Aorta (tissue), 5 donors: ENCODE measurements at places on chromosomes 5 and 9. TPM values are rescaled to one million over a fixed set of nuclear protein-coding genes. Genes with fewer than 3 reads are reported as not detected.

DNA sequence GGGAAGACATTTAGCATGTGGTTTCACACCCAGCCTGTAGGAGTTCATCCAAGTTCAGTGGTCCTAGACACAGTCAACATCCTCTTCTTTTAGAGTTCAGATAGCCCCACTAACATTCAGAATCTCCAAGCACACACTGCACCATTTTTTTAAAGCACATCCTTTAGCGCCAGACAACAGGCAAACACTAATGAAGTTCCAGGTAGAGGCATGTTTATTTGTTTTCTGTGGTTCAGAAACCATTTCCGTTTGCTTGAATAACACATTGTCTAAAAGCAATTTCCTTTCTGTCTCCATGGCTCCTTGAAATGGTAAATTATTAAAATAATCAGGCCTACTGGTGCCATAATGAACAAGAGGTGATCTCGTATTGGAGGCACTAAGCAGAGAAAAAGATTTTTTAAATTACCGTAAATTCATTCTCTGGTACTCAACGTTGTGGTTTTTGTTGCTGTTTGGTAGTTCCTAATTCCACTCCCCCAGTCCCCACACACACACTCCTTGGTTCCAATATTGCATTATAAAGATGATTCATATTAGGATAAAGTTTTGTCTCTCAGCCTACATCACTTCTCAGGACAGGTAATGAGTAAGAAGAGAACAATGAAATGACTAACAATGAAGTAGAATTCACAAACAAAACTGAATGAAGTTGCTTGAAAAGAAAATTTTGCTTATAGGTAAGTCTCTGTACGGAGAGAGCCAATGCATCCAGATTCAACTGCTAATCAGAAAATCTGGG, 153.1 kb downstream of the PCSK1 start:
- no peaks in the 10 kb centered on the region for H3K27me3 ChIP-seq
- no peaks in the 10 kb centered on the region for H3K36me3 ChIP-seq
- H3K4me3 ChIP-seq = no peak overlapping the region
- no peak for DNase-seq
- H3K27ac ChIP-seq = no peak overlapping the region
- no peaks in the 10 kb centered on the region for H3K4me1 ChIP-seq

DNA sequence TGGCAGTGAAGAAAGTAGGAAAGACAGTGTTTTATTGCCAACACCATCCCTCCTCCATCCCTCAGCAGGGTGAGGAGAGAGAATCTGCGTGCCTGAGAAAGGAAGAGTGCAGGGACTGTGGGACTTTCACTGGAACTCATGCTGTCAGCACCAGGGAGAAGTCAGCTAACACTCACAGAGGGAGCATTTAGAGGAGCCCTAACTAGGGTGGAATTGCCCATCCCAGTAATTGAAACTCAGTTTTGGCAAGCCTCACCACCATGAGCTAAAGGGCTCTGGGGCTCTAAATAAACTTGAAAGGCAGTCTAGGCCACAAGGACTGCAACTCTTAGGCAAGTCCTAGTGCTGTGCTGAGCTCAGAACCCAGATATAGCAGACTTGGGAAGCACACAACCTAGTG, 622.3 kb downstream of the SEMA5A start:
- no peaks in the 10 kb centered on the region for H3K4me1 ChIP-seq
- no peak for DNase-seq
- H3K4me3 ChIP-seq = no peak overlapping the region
- H3K36me3 ChIP-seq = no peaks in the 10 kb centered on the region

DNA sequence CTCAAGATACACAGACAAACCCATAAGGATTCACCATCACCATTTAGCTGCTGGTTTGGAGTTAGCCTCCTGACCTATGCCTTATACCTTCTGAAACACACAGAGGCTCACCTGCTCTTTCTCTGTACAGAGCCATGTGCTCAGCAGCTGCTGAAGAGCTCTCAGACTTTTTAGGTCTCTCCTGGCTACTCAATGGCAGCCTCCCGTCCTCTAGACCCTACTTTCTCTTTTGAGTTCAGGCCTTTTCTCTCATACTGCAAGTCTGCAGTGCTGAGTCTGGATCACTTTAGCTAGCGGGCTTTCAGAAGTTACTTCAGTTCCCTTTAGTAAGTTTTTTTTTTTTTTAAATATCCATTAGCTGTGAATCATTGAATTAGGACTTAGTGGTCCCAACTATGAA, 25.7 kb downstream of the LVRN start:
- H3K27ac ChIP-seq = no peak overlapping the region
- H3K4me3 ChIP-seq = no peak overlapping the region
- H3K4me1 ChIP-seq = peaks cover 12% of the 10 kb centered on the region
- no peaks in the 10 kb centered on the region for H3K27me3 ChIP-seq
- no peaks in the 10 kb centered on the region for H3K36me3 ChIP-seq
- no peak for DNase-seq

- H3K36me3 ChIP-seq = peaks cover 2% of the 10 kb centered on the region
- peak overlapping the region; percentile 58 for H3K27ac ChIP-seq
- no peaks in the 10 kb centered on the region for H3K27me3 ChIP-seq
- H3K4me1 ChIP-seq = peaks cover 6% of the 10 kb centered on the region
- peak overlapping the region; percentile 90 for H3K4me3 ChIP-seq
- DNase-seq = peak; percentile 81
These were observed 12.9 kb downstream of the ITGA1 start for GRCh38 chr5:52800394-52801213.

DNA sequence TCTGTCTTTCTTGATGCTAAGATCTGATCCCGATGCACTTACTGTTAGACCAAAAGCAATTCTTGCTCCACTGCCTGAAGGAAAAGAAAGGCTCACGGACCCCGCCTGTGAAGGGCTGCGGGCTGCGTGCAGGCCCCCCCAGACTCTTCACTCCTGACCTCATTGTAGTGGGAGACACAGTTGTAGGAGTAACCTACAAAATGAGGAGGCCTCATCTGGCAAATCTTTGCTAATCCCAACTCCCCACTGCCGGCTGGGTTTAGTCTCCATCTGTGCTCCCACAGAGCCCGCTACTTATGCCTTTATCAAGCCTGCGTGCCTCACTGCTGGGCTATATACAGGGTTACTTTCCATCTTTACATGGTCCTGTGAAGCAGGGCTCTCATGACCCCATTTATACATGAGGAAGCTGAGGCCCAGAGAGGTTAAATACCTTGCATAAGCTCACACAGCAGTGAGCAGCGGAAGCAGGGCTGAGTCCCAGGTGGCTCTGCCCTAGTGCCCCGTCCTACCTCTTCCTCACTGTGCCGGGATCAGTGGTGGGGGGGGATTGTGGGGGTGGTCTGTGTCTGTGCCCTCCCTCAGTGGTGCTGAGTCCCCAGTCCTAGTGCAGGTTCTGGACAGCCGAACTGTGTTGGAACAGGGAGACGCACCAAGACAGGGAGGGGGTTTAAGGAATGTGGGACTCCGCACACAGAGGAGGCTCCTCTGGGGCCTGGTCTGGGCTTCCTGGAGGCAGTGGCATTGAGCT, 43.9 kb upstream of the RNF130 start:
- H3K27ac ChIP-seq = no peak overlapping the region
- no peak overlapping the region for H3K4me3 ChIP-seq
- H3K4me1 ChIP-seq = no peaks in the 10 kb centered on the region
- no peaks in the 10 kb centered on the region for H3K36me3 ChIP-seq

The TAF11L5 gene
- total RNA-seq = not detected

The GABBR2 gene
- total RNA-seq = not detected
